NCI-H774 (cell line): ENCODE measurements at places on chromosomes 2 and 18.

DNA sequence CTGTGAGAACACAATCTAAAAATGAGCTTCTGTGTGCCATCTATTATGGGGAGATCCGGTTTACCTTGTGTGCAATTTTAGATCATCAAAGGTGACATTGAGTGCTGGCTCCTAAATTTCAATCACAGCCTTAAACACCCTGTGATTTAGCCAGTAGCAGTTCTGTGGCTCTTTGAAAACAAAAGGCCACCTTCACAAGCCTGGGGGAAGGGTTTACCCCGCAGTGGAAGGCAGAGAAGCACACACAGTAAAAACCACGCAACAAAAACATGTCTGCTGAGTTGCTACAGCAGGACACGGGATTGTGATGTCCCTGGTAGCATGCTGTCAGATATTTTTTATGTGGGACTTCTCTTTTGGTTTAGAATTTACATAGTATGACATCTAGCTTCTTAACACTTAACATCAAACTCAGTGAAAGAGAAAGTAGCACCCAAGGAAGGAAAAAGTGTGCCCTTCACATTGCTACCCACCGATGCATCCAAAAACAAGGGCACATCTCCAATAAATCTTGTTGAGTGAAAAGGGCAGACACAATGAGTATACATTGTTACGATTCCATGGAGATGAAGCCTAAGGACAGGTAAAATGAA lies 56.1 kb upstream of the RNF152 start:
- DNase-seq, result no peak

- no peak for DNase-seq
Observed at GRCh38 chr2:61419129-61419528, 51.8 kb downstream of the USP34 start.

- peak; percentile 58 for DNase-seq
Observed at GRCh38 chr18:24397131-24397693, 412 bp downstream of the OSBPL1A start.

DNA sequence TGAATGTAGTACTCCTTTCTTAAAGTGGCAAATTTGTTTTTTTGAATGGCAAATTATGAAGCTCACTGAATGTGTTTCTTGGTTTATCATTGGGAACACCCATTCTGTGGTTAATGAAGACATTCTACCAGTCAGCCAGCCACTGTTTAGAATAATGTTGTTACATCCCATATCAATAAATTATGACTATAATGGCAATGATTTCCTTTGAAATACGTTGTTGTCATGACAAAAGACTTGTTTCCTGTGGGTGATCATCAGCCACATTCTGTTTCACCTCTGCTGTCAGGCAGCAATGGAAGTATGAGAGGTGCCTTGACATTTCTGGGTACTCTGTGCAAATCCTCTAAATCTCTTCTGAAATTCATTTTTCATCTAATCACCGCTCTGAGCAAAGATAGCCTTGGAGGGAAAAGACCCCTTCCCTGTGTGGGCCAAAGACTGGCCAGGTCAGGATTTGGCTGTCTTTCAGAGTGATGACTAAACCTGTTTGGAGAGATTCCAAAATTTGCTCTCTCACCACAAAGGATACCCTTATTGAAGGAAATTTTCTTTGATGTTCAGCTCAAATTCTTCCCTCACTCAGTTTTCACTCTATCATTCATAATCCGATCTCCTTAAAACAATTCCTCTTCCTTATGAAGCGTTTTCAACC lies 869.2 kb downstream of the BCL11A start:
- no peak for DNase-seq

- no peak for DNase-seq
Observed at GRCh38 chr2:125386074-125386473, 1269.9 kb upstream of the GYPC start.

GRCh38 chr2:139963863-139964355 lies 1183.7 kb upstream of the NXPH2 start:
- DNase-seq, result no peak

DNA sequence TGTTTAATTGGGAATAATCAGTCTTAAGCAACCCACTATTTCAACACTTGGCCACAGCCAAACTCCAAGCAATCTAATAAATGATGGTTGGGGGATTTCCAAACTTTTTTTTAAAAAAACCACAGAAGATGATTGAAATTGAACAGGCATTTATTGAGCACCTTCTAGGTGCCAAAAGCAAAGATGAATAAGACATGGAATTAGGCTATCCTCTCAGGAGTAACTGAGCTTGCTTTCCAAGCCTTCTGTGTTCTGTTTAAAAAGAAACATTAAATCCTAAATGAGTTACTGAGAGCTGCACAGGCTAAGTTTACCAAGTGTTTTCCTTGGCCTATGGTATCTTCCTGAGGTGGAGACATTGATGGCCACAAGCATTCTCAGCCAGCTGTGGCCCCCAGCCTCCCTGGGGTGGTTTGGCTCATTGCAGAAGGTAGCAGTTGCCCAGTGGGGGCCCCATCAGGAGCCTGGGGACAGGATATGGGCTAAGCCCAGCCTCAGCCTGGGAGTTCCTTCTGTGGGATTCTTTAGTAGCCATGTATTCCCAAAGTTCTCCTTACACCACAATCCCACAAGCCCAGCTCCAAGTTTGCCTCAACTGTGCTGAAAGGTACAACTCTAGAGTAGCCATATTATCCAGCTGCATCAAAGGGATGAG lies 174.3 kb downstream of the C1D start:
- DNase-seq, result no peak

DNA sequence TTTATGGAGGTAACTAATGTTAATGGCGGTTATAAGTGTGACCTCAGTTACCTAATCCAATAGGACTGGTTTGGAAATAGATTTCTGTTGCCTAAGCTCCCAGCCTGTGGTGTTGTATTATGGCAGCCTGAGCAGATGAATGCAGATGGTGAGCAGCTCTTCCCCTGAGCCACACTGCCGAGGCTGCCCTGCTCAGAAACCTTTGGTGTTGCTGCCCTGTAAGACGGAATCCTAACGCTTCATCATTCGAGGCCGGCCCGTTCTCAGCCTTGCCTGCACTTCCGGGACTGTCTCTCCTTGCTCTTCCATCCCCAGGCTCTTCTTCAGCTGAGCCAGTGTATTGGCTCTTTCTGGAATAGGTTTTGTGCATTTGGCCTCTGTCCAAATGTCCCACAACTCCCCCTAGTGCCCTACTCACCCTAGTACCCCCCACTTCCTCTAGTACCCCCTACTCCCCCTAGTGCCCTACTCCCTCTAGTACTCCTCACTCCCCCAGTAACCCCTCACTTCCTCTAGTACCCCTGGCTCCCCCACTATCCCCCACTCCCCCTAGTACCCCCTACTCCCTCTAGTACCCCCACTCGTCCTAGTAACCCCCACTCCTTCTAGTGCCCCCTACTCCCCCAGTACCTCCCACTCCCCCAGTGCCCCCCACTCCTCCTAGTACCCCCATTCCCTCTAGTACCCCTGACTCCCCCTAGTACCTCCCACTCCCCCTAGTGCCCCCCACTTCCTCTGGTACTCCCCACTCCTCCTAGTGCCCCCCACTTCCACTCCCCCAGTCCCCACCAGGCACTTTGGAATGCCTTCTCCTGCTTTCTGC lies 106.0 kb upstream of the TAF1B start:
- no peak for DNase-seq

DNA sequence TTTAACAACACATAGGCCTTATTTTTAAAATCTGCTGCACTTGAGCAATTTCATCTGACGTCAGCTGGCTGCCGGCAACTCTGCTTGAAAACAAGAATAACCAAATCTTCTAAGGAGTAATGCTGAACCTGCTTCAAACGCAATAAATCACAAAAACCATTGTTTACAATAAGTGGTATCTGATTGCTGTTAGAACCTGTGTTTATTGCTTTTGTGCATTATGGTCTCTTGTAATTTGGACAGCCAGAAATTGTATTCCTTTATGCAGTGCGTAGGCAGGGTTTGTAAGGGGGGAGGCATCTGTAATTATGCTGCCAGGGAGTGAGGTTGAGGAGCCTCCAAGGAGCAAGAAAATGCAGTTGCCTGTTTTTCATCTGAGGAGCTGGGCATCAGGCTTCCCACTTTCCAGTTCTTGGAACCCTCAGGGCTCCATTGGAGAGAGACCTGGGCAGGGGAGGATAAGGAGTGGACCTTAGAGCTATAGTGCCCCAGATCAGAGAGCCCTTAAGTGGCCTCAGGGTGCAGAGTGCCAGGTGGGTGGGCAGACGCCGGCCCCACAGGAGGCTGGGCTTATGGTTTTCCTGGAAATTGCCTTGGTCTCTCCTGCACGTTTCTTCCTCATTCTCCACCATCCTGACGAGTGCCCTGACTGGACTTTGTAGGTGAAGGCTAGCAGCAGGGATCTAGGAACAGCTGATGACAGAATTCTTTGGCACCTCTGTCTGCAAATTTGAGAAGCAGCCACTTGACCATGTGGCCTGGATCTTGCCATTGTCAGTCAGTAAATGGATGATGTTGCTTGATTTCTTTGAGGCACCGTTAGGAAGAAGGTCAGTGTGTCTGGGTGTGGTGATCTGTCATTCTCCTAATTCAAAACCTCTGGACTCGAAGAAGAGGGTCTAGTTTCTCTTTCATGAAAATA lies 129.2 kb downstream of the KLHL29 start:
- no peak for DNase-seq

GRCh38 chr2:119085613-119086012 lies 72.9 kb downstream of the C1QL2 start:
- no peak for DNase-seq

GRCh38 chr2:120308038-120308910 lies 37.7 kb upstream of the INHBB start:
- no peak for DNase-seq

DNA sequence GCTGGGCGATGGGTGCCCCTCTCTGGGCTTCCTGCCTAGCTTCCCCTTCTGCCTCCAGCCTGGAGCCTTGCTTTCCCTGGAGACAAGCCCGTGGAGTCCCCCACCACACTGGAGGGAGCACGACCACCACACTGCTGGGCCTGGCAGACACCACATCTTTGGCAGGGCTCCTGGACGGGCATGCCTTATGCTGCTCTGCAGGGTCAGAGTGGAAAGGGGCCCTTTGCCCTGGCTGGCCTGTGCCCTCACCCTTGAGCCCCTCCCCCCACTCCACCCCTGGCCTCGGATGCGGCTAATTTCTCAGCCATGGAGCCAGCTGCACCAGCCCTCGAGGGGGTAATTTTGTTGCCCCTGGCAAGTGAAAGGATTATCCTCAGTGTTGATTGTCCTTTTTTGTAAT lies 194.5 kb downstream of the LOXHD1 start:
- no peak for DNase-seq

- DNase-seq, result no peak
Observed at GRCh38 chr2:58923869-58924268, 682.7 kb upstream of the FANCL start.

DNA sequence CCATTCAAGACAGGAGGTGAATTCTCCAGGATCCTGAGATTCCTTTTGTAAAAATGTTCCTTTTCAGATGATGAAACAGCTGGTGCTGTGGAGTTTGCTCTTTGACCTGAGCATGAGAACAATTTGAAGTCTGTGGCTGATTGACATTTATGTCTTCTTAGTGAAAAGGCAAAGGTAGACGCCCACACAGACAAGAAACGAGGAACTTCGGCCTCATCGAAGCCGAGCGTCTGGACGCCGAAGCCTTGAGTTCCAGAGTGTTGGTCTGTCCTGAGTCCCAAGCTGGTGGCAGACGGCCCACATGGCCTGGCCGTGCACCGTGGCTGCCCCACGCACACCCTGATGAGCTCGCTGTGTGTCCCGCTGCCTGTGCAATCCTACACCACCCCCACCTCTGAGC lies 20.7 kb upstream of the SNTG2 start:
- DNase-seq, result no peak

GRCh38 chr2:18626256-18626668 lies 36.9 kb upstream of the NT5C1B start:
- no peak for DNase-seq

DNA sequence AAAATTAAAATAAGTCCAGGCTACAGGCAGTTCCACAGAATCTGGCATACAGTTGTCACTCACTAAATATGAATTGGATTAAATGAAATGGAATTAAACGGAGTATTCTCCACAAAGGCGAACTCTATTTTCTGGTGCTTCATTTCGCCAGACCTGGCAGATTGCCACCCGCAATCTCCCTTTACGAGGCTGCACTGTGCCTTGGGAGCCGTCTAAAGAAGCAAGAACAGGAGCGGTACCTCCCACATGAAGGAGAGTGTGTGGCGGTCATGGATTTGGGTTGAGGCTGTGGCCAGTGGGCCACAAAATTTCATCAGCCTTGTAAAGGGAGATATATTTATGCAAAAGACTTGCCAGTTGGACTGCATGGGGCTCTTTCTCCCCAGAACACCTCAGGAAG lies 151.0 kb downstream of the OSR1 start:
- no peak for DNase-seq

DNA sequence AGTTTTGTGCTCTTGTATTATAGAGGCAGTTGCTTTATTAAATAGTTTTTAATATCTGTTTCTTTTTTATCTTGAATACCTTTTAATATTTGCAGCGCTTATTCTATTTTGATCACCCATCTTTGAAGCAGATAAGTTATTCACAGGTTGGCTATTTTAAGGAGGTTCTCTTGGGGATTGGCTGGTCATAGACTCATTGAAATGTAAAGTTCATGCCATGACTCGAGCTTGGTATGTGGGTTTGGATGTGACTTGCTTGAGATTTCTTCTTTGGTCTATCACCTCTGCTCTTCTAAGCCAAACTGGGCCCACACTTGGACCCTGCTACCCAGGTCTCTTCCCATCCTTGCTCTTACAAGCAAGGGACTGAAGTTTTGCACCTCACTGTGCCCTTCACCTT lies 33.6 kb downstream of the FARP2 start:
- no peak for DNase-seq

GRCh38 chr2:236535024-236535423 lies 34.6 kb upstream of the ACKR3 start:
- no peak for DNase-seq

DNA sequence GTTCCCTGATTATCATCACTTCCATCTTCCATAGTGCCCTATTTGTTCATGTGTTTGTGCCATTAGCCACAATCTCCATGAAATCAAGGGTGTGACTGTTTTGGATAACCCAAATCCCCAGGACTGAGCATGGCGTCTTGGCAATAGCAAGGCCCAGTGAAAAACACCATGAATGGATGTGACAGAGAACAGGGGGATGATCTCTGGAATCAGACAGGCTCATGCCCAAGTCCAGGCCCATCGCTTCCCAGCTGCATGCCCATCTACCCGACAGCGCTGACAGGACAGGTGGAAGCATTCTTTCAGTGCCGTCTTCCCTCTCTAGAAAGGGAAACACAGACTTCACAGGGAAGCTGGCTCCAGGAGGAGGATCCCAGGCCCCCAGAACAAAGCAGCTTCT lies 50.0 kb downstream of the HDLBP start:
- no peak for DNase-seq

DNA sequence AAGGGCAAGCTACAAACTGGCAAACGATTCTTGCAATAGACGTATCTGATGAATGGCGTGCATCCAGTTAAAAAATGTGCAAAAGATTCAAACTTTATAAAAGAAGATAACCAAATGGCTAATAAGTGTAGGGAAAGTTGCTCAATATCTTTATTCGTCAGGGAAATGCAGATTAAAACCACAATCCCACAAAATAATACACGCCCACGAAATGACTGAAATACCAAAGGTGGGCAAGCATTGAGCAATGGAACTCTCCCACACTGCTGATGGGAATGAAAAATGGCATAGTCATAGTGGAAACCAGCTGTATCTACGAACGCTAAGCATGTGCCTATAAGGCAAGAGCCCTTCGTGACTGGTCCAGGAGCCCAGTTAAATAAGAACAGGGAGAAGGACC lies 168.6 kb upstream of the SIX2 start:
- no peak for DNase-seq

- DNase-seq, result no peak
Observed at GRCh38 chr18:48193521-48194492, 215.4 kb downstream of the ZBTB7C start.

- DNase-seq, result peak; percentile 89
Observed at GRCh38 chr2:26033270-26033817, 540 bp upstream of the RAB10 start.
